GM18507 (cell line): ENCODE measurements at places on chromosomes 7 and 10.

- no peak for DNase-seq
Observed at GRCh38 chr7:51328351-51328801, 11.8 kb upstream of the COBL start.

GRCh38 chr10:67837541-67838314 lies at the start of gene DNAJC12:
Gene DNAJC12 (minus strand): TSS chr10:67838188. CDS start chr10:67838011, 177 bp downstream.
- DNase-seq = no peak

GRCh38 chr10:98195120-98195519 lies 60.7 kb downstream of the R3HCC1L start:
- DNase-seq = no peak

- no peak for DNase-seq
Observed at GRCh38 chr10:69406302-69406811, 10.4 kb downstream of the TACR2 start.

GRCh38 chr7:54245020-54245419 lies 297.2 kb upstream of the VSTM2A start:
- DNase-seq = no peak

DNA sequence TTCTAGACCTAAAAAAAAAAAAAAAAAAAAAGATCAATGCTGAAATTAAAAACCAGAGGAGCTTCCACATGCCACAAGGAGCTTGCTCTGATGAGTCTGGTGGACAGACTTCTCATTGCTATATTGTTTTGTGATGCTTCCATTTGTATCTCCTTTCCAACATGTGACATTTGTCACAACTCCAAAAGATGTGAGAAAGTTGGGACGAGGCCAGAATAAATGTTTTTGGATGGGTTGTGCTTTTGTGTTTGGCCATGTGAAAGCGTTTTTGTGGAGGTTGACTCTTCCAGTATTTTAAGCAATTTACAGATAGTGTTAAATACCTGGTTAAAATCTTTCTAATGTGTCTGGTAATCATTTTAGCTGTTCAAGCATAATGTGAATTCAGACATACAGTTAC lies 280.1 kb downstream of the SKAP2 start:
- no peak for DNase-seq

- no peak for DNase-seq
Observed at GRCh38 chr7:79612022-79612421, 158.6 kb upstream of the MAGI2 start.

- no peak for DNase-seq
Observed at GRCh38 chr7:45716380-45717203, 142.4 kb downstream of the ADCY1 start.

DNA sequence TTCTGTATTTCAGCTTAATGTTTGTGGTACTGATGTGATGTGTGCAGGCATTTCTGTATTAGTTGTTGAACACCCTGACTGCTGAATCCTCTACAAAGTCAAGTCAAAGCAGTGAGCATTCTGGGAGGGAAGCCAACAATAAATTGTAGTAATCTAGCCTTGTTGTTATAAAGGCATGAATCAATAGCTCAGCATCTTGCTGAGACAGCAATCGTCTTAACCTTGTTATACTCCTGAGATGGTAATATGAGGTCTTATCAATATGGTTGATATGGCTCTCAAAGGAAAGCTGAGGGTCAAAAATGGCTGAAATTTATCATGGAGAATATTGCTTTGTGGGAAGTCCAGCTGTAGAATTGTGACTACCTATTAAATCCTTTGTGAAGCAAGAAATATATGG lies 299.4 kb downstream of the DNAJB9 start:
- DNase-seq = no peak

DNA sequence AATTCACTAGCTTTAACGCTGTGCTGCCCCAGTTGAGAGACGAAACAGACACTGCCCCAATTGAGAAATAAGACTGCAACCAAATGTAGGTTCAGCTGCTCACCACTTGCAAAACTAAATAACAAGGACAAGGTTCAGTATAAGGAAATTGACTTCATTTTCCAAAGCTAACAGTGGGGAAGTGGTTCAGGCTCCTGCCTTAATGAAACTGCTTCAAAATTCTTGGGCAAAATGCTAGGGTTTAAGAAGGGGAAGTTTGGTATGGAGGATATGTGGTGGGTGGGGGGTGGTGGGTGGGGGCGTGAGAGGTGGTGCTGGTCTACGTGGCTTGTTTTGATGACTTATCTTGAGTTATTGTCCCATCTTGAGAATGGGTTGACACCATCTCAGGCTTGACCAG lies 21.8 kb downstream of the MRPL32 start:
- DNase-seq = no peak

- DNase-seq = no peak
Observed at GRCh38 chr7:150595361-150595760, 28.2 kb downstream of the GIMAP4 start.

GRCh38 chr7:55556031-55556430 lies 16.3 kb downstream of the VOPP1 start:
- DNase-seq = no peak

GRCh38 chr7:155210356-155210755 lies 87.3 kb upstream of the INSIG1 start:
- DNase-seq = no peak

- DNase-seq = no peak
Observed at GRCh38 chr7:28239823-28240204, 59.2 kb upstream of the JAZF1 start.
